GM12864 (cell line): ENCODE measurements at places on chromosomes 5 and 9.

- no peak for DNase-seq
Observed at GRCh38 chr9:98290411-98290810, 35.0 kb upstream of the TBC1D2 start.

DNA sequence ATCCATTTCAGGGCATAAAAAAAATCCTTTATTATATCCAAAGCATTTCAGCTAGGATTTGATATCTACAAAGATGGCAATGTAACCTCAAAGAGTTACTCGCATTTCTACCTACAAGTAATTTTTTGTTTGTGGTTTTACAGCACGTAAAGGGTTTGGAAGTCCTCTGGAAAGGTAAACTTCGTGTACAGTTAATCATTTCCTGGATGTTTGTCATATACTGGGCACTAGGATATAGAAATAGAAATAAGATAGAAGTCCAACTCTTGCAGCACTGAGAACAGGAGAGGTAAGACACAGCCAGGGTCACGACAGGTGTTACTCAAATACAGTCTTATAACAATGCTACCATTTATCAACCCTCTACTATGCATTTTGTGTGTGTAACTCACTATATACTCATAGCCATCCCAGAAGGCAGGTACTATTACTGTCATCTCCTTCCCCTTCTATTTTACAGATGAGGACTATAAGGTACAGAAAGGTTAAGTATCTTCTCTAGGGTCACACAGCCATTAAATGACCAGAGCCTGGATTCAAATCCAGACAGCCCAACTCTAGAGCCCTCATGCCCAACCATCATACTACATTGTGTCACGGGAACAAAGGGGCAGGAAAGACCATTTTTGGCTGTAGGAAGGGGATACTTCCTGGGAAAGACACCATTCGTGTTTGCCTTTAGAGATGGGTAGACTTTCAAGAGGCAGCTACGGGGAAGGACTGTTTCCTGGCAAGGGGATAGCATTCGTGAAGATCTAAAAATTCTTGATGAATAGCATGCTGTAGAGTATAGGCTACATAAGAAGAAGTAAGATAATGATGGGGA, 19.0 kb downstream of the NDUFA8 start:
- DNase-seq, result no peak

DNA sequence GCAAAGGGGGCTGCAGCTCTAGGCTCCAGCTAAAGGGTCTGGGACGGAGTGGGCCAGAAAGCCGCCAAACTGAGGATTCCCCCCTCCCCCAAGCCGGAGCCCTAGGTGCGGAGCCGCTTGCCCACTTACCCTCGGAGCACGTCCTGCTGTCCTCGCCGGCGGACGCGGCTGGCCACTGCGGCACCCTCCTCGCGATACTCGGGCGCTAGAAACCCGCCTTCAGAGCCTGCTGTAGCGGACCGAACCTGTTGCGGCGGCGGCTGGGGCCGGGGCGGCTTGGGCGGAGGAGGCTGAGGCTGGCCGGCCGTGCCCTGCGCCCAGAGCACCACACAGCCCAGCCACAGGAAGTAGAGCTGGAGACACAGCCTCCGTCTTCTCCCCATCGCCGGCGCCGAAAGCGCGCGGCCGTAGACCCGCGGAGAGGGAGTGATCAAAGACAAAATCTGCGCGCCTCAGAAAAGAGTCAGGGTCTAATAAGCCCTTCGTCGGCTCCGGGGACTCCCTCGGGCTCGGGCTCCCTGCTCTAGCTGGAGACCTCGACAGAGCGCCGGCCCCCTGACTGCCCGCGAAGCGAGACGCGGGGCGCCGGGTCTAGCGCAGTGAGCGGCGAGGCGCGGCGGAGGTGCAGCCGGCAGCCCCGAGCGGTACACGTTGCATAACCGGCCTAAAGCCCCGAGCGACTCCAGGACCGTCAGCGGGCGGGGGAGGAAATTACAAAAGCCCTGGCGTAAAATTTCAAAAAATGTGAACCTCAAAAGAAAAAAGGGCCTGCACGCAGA, 635 bp downstream of the FBN2 start:
- no peak for DNase-seq

GRCh38 chr9:96199006-96199405, 103.0 kb downstream of the HSD17B3 start:
- DNase-seq, result no peak

DNA sequence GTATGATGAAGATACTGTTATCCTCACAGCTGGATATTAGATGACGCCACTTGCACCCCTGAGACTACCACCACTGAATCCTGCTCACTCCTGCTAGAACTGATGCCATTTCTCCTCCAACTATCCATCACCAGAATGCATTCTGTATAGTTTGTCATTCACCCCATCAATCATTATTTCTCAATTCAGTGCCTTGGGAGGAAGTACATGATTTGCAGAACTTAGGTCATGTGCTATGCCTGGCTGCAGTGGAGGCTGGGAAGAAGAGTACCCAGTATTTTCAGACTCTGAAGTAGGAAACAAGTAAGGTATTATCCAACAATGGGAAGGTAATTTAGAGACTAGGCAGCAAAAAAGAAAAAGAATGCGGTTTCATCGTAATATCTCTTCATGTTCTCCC, 26.2 kb upstream of the HSD17B4 start:
- DNase-seq, result no peak

DNA sequence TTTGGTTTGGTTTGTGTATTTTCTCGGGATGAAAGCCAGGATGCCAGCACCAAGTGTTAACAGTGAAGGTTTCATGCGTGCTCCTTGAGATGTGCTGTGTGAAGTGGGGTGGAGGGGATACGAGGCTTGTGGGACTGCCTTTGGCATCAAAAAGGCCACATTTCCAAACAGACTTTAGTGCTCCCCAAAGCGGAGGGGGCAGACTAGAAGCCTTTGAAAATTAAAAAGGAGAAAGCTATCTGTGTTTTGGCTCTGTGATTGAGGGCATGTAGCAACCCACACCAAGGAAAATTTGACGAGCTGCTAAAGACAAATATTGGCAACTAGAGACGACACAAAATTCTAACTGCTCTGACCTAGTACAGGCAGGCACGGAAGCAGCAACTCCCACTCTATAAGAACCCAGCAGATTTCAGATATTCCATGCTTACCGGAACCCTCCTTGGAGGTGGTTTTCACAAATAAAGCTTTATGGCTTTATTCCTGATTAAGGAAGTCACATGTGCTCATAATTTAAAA, 154.5 kb downstream of the ARSB start:
- no peak for DNase-seq

DNA sequence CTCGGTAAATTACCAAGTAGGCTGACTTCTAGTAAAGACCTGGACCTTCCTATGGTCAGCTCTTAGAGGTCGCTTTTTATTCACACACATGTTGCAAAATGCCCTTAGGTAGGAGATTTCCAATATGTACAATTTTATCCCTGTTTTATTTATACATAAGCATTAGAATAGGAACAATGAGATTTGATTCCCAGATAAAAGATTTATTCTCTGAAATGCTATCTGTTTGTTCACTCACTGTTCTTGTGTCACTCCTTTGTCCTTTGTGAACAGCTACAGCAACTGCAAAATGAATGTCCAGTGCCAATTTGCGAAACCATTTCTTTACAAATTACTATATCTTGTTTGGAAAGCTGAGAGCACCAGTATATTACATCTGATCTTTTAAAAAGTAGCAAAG, 991.5 kb upstream of the TYRP1 start:
- DNase-seq, result no peak

DNA sequence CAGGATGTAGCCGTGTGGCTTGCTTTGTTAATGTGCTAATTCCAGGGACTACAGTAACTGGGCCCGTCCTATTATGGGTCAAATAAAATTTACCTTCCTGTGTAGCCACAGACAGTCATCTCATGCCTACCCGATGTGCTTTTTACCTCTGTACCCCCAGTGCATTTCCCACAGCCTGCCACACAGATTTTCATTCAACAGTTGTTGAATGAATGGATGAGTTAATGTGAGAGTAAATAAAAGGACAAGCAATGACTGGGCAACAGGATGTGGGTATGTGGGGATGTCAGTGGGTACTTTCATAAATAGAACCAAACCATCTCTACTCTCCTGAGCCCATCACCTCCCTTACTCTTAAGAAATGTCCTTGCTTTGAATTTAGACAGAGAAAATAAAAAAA, 441.2 kb upstream of the ZNF462 start:
- DNase-seq, result peak; percentile 45

GRCh38 chr5:170296036-170296934, 1.3 kb downstream of the LCP2 start:
- no peak for DNase-seq

DNA sequence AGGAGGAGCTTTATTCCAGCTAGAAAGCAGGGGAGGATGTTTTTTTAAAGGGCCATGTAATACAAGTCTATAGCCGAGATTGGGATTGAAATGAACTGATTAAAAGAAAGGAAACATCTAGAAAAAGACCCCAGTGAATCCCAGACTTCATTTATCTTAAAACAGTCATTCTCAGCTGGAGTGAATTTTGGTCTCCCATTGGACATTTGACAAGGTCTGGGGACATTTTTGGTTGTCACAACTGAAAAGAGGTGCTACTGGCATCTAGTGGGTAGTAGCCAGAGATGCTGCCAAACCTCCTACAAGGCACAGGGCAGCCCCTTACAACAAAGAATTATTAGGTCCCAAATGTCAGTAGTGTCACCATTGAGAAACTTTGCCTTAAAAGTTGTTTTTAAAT, 16.3 kb upstream of the SPINK4 start:
- no peak for DNase-seq

DNA sequence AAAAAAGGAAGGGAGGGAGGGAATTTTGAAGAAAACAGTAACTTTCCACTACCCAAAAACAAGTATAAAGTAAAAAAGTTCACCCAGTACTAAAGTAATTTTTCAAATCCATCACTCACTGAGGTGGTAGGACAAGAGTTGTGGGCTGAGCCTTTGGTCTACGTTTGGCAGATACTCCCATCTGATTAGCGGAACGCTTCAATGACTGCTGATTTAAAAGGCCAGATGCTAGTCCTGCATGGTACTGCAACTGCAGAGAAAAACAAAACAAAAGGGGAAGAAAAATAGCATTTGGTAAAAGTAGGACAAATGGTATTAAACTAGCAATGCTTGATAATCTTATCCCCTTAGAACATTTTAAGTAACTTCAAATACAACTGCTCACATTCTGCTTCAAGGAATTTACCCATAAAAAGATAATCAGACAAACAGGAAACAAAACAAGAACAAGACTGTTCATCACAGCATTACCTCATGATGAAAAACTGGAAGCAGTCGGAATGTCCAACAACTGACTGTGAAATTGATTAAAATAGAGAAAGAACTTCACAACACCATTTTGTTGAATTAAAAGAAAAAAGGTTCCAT, 65.4 kb downstream of the MED27 start:
- DNase-seq, result no peak

DNA sequence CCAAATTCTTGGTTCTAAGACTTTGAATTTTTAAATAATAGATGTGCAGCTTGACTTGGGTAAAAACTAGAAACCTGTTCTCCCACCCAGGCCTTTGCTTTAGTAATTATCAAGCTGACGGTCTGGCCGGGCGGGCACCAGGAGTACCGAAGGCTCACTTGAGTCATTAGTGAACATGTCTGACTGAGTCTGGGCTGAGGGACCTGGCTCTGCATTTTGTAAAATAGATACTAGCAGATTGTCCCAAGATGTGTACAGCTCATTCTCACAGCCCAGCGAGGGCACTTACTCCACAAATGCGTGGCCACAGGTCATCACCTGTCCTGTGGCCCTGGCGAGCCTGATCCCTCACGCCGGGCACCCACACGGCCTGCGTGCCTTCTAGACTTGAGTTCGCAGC, 216.2 kb downstream of the FANCC start:
- DNase-seq, result no peak

DNA sequence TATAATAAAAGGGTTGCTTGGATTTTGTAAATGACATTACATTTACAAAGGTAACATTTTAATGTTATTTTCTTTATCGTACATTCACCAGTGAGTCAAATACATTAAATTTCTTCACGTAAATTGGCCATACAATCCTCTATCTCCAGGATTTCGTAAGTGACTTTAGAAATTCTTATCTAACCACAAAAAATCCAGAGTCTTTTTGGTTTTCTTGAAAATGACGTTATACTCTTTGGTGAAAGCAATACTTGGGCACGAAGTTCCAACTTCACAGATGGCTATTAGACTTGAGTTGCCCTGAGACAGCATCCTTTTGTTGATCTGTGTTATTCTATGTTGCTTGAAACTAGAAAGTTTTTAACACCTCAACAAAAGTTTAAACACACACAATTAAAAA, 87.4 kb upstream of the CDH10 start:
- no peak for DNase-seq

DNA sequence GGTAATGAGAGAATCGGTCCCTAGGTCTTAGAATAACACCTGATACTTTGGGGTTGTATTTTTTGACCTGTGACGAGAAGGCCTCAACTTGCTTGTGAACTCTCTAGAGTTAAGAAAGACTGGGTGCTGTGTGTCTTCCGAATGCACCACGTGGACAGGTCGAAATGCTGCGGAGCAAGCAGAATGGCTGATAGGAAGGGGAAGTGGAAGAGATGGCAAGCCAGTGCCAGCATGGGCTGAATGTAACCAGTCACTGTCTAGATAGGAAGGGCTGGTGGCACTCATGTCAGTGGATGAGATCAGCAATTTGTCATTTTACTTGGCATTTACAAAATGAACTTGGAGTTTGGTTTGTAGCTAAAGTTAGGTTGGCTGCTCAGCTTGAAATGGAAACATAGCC, 5.6 kb downstream of the OTULINL start:
- no peak for DNase-seq

DNA sequence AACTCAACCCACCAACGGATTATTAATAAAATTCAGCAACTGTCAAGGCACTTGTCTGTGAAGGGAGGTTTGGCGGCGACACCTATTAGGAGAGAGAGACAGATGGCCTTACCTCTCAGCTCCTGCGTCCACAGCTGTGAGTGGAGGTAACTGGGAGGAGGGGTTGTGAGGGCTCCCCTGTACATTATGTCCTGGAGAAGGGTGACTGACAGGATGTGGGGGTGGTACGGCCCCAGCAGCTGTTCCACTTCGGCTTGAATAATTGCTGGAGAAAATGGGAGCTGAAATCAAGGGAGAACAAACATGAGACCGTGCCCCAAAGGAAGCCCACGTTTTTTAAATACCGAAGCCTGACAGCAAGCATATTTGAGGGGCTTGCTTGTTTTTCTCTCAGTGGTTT, 353.5 kb upstream of the RFX3 start:
- DNase-seq, result no peak

GRCh38 chr5:119368238-119368630, 12.4 kb downstream of the TNFAIP8 start:
- DNase-seq, result peak; percentile 72

GRCh38 chr9:14372437-14373335, 58.7 kb upstream of the NFIB start:
- DNase-seq, result no peak
